ENCODE measurements at places on chromosomes 1 and 21.

GRCh38 chr1:30733493-30733892 is 10.1 kb upstream of the MATN1 start:
- DNase-seq: no peak

GRCh38 chr1:61636376-61636775 is 88.6 kb downstream of the TM2D1 start:
- DNase-seq: no peak

DNA sequence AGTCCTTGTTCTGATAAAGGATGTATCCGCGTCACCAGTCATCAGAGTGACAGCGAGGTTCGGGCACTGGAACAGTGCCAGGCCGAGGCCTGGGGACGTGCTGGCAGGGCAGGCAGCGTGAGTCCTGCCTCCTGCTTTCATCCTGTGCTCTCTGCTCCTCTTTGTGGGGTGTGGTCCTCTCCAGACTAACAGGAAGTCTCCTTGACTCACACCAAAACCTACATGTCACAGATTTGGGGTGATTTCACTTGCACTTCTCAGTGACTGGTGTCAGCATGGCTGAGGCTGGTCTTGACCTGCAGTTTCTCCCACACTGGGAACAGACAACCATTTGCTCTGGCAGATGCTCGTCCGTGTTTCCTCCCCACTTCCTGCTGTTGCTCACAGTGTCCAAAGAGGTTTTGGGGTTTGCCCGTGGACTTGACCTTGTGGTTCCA is 8.8 kb upstream of the NLRP3 start:
- DNase-seq: no peak

DNA sequence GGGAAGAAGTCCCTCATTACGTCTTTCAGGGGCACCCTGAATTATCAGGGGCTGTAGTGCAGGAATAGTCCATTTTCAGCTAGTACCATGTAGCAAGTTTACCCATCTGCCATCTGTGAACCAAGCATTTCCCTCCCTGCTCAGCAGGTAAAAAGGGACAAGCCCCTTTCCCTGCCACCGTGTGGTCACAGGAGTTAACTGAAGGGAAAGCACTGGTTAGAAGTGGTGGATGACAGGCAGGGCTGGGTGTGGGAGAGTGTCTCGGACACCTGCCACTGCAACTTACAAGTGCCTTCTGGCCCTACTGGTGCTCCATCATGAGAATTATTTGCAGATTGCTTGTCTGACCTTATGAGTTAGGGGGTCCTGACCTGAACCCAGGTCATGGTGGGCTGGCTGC is 32.0 kb upstream of the IGSF5 start:
- DNase-seq: no peak

DNA sequence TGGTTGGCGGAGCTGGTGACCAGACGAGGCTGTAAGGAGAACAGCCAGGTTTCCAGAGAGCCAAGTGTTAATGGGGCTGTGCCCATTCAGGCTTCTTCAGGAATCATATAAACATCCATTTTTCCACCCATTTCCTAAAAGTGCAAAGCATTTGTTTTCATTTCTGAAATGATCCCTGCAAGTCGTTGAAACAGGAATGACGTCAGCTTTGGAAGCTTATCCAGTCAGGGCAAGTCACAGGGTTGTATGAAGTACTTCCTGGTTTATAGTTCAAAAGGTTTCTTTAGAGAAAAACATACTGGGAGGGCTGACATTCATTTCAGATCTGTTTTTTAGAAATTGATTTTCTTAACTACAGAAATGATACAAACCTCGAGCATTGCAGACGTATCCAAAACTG is 29.2 kb downstream of the IGSF5 start:
- DNase-seq: no peak

DNA sequence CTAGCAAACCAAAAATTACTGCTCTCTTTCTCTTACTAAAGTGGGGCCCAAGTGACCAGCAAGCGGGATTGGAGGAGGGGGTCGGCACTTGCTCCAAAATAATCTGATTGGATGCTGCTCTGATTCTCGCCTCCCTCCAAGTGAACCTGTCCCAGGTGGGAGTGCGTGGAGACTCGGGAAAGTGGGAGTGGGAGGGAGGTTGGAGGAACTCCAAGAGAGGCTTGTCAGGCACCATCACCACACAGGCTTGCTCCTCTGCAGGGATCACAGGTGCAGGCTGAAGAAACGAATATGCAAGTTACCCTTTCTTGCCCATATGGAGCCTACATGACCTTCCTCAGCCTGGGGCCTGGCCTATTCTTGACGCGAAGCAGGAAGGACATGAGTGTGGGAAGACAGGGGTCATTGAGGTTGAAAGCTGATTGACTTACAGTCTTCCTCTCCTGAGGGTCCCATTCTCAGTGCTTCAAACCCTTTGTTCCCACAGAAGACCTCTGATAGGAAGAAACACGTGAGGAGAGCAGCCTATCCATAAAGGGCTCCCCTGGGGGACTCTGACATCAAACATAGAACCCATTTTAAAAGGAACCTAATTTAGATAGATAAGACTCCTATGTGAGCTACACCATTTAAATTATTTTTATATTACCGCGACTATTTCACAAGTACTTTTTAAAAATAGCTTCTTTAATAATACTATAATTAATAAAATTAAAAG is 14.2 kb downstream of the RGS8 start:
- DNase-seq: no peak

- peak; percentile 69 for DNase-seq
Observed at GRCh38 chr1:234976861-234977680, 151.6 kb downstream of the TOMM20 start.

GRCh38 chr1:107840725-107841124 is 124.3 kb downstream of the VAV3 start:
- no peak for DNase-seq

GRCh38 chr1:41941381-41941780 is 22.7 kb upstream of the HIVEP3 start:
- no peak for DNase-seq

DNA sequence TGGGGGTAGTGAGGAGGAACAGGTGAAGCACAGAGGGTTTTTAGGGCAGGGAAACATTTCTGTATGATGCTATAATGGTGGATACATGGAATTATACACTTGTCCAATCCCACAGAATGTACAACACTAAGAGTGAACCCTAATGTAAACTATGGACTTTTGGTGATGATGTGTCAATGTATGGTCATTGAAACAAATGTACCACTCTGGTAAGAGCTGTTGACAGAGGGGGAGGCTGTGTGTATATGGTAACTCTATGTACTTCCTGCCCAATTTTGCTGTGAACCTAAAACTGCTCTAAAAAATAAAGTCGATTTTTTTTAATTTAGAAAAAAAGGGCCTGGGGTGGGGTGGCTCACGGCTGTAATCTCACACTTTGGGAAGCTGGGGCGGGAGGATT is 22.9 kb downstream of the ASAP3 start:
- DNase-seq: no peak

All from SIG-M5 (cell line).